ENCODE measurements at places on chromosomes 1 and 21.

DNA sequence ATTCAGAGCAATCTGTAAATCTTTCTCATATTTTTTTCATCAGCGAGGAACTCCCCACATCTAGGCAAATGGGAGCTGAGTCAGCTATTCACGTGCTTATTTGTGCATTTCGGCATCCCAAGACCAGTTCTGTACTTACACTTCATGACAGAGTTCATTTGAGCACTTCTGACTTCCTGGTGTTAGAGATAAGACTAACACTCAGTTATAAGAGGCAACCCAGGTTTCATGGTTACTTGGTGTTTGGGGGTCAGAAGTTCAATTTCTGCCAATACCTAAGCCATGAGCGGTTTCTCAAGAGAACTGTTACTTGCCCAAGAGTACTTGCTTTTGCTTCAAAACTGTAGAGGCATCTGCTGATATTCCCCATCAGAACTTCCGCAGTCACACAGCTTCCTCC, 24.1 kb upstream of the DESI2 start:
- DNase-seq, result no peak

DNA sequence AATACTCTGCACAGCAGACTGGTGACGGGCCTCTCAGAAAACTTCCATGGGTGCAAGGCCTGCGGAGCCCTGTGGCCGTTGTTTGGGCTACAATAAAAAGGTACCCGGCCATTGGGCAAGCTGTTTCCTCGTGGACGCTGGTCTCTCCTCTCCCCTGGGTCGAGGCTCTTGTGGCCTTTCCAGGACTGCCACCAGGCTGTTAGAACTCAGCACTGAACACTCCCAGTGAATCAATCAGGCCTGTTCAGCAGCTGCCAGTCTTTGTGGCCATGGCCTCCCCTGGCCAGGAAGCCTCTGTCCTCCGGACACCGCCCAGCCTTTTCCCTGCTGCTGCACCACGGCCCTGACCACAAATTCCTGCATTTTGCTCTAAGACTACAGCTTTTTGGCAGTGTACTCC, 33.0 kb upstream of the ACTRT2 start:
- DNase-seq, result no peak

DNA sequence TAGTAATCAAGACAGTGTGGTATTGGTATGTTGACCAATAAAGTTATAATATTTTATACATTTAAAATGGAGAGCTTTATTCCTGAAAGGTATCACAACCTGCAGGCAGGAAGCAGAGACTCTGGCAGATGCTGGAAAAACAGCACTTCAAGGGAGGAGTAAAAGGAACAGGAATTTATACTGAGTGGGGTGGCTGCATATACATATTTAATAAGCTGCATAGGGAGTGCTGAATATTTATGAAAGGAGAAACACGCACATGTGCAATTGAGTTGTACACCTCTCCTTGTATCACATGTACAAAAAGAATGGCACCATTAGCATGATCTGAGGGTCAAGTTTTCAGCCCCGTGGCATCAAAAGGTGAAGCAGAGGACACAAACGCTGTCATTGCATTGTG, 104.9 kb upstream of the PAXBP1 start:
- DNase-seq, result no peak

GRCh38 chr1:19357299-19357986, 45.3 kb downstream of the SLC66A1 start:
- DNase-seq, result no peak

DNA sequence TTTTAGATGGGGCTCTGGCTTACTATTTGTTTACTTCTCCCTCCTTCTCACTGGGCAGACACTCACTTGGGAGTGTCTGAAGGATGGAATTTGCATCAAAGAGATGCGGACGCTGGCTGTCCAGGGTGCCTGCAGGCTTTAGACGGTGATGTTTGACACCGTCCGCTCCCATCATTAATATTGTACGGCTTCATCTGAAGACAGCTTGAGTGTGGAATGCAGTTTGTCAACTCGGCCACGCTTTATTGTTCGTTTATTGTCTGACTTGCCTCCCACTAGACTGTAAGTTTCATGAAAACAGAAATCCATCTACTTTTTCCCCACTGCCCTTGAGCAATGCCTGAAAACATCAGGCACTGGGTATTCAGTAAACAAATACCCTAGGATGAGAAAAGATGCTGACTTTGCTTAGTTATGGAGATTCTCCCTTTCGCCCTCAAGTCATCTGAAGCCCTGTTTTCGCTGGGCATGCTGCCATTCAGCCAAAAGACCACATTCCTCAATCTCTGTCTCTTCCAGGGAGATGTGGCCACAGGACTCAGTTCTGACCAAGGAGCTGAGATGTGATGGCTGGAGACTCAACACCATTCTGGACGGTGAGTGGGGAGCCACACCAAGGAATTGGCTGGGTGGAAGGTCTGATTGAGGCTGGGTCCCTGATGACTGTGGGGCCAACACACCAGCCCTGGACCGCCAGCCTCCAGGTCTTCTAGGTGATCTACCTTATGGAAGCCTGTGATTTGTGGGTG, 87.6 kb downstream of the BCAR3 start:
- DNase-seq, result peak; percentile 67

GRCh38 chr1:211198111-211198510, 61.1 kb upstream of the RCOR3 start:
- DNase-seq, result no peak

GRCh38 chr1:38915352-38915948, 26.2 kb downstream of the RHBDL2 start:
- no peak for DNase-seq

DNA sequence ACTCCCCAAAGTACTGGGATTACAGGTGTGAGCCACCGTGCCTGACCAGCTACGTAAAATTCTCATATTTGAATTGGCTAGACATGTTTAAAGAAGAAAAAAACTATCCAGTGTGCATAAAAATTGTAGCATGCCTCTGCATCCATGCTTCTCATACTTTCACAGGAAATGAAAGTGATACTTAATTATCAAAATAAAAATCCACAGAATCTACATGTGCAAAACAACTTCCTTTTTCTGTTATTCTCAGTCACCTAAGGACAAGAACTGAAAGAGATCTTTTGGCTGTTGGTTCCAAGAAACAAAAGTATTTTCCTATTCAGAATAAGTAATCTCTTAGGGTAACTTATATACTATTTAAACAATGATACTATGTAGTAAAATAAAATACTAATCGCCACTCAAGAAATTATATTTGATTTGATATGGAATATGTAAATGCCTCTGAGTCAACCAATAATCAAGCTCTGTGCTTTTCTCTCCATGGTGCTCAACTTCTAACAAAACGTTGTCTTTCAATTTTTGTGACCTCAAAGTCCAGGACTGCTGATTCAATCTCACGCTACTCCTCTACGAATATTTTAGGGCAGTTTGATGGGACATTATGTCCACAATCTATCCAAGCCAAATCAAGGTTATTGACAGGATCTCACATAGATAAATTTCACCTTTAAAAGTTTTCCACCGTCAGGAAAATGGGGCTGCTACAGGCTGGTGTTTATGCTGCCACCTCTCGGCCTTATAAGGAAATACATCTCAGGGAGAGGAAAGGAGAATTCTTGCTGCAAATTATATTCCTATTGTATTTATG, 102.7 kb downstream of the ZNF281 start:
- DNase-seq, result peak; percentile 52

DNA sequence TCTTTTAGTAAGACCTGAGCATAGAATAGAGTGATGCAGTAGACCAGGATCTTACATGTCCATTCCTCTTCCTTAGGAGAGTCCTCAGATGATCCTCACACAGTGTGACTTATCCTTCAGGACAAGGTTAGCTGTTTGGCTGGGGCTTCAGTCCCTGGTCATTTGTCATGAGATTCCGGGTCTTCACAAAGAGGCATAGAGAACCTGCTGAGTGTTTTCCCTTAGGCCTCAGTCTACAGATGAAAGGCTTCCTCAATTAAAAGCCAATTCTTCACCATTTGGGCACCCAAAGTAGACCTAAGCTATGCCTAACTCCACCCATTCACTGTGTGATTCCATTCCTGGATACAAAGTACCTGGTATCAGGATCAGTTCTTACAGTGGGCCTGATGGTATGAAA, 329.8 kb upstream of the RUNX1 start:
- no peak for DNase-seq

DNA sequence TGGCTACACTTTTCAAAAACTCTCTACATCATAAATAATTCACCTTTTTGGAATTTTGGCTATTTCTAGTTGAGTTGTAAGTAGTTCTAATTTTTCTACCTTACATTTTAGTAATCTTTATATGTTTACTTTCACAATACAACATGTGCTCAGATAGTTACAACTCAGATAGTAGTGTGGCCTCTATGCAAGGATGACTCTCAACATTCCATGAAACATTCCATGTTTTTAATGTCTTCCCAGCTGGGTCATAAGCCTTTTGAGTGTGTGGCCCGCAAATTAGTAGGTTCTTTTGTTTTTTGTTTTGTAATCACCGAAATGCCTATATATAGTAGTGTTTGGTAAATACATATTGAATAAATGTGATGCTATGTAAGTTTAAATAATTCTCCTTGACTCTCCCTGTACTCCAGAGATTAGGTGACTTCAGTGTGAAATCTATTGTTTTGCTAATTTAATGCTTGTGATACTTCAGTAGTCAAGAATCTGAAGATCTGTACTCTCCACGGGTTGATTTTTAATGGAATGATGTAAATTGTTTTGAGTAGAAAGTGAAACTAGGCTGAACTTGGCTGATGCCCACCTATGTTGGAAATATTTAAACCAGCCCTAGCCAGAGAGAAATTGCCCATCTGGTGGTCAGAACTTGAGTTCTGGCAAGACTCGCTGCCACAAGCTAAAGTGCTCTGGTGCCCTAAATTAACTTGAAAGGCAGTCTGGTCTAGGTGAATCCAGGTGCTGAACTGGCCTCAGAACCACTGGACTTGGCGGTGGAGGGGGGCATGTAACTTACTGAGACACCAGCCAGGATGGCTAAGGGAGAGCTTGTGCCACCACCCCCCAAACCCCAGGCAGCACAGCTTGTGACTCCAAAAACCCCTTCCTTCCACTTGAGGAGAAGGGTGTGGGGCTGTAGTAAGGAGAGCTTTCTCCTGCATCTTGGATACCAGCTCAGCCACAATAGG, 165.6 kb downstream of the USP25 start:
- DNase-seq, result no peak

GRCh38 chr1:218846181-218846580, 327.5 kb upstream of the LYPLAL1 start:
- DNase-seq, result no peak

GRCh38 chr1:223653015-223653414, 12.5 kb downstream of the CAPN8 start:
- DNase-seq, result no peak

- no peak for DNase-seq
These were observed 534.1 kb downstream of the KCNT2 start for GRCh38 chr1:196074182-196074581.

DNA sequence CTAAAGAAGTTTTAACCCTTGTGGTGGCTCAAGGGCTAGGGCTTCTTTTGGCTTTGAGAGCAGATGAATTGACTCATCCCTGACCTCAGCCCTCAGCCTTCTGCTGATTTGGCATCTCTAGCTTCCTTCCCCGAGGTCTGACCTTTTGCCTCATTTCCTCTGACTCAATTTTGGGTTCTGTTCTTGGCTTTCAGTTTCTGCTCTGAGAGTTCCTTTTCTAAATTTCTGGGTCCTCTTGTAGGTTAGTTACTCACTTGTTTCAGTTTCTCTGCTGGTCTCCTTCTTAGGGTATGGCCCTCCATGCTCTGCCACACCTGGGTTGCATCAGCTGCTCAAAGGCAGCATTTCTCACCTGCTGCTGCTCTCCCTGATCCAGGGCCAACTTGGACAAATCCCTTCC, 19.4 kb downstream of the PDE4B start:
- DNase-seq, result no peak

DNA sequence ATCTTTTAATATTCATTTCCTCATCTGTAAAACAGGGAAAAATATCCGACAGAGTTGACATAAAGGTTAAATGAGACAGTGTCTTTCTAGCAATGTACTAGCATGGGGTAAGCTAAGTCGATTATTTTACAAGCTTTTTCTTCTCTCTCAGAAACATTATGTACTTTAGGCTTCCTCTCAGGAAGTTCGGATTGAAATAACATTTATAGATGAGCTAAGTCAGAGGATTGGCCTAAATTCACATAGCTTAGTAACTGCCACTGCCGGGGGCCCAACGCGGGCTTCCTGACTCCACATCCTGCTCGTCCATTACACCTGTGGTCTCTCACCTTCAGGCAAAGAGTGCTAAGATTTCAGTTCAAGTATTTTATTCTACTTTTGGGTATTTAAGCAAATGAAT, 462.3 kb upstream of the NFIA start:
- no peak for DNase-seq

DNA sequence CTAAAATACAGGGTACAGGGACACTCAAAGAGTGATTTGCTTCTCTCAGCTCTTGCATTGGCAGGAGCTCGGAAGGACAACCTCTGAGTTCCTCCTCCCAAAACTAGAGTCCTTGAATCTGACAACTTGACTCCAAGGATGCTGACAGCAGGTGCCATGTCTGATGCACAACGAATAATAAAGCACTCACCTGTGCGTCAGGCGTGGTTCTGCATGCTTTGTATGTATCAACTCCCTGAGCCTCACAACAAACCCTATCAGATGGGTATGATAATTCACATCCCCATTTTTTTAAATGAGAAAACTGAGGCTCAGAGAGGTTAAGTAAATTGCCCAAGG, 1.4 kb downstream of the LAPTM5 start:
- no peak for DNase-seq

GRCh38 chr1:17966341-17966740, 141.3 kb upstream of the IGSF21 start:
- DNase-seq, result no peak

DNA sequence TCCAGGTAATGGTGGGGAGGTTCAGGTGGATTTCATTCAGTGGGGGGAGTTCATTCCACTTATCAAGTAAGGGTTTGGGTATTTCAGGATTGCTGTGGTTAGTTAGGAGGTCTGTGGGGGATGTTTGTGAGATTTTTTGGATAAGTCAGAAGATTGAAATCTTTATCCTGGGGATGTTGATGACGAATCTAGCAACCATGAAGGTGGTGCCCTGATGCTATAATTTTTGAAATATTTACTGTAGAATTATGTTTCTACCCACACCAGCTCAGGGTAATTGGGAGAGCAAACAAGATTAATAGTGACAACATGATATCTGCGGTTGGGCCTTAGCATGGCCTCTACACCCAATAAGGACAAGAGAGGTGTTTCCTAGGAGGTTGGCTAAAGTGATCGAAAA, 28.3 kb downstream of the SUCO start:
- DNase-seq, result no peak

- no peak for DNase-seq
These were observed 10.4 kb downstream of the SLC45A1 start for GRCh38 chr1:8328271-8328670.

GRCh38 chr1:152924191-152924590, 15.8 kb downstream of the IVL start:
- DNase-seq, result no peak
